ENCODE measurements at places on chromosomes 5 and 9.

- DNase-seq: no peak
These were observed 49.8 kb downstream of the FSTL4 start for GRCh38 chr5:133562554-133562953.

GRCh38 chr9:108423433-108423832 is 432.4 kb downstream of the ACTL7B start:
- DNase-seq: no peak

DNA sequence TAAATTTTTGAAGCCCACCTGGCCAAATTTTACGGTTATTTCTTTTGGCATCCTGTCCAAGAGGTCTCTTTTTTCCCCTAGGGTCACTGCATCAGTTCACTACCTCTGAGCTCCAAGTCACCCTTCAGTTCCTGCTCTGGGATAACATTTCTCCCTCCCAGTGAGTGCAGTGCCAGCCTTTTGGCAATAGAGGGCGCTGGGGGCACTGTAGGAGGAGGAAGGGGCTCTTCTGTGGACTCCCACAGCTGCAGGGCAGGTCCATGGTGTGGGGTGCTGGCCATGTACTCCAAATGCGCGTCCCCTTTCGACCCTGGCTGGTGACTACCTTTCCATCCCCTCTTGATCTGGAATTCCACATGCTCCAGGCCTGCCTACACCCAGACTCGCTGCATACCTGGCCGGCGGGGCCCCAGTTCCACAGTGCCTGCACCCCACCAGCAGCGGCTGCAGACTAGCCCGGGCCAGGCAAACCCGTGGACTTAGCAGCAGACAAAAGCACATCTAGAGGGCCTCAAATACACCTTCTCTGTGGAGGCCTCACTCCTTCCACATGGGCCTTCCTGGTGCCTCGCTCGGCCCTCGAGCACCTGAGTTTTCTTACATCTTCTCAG is 20.3 kb upstream of the NINJ1 start:
- no peak for DNase-seq

DNA sequence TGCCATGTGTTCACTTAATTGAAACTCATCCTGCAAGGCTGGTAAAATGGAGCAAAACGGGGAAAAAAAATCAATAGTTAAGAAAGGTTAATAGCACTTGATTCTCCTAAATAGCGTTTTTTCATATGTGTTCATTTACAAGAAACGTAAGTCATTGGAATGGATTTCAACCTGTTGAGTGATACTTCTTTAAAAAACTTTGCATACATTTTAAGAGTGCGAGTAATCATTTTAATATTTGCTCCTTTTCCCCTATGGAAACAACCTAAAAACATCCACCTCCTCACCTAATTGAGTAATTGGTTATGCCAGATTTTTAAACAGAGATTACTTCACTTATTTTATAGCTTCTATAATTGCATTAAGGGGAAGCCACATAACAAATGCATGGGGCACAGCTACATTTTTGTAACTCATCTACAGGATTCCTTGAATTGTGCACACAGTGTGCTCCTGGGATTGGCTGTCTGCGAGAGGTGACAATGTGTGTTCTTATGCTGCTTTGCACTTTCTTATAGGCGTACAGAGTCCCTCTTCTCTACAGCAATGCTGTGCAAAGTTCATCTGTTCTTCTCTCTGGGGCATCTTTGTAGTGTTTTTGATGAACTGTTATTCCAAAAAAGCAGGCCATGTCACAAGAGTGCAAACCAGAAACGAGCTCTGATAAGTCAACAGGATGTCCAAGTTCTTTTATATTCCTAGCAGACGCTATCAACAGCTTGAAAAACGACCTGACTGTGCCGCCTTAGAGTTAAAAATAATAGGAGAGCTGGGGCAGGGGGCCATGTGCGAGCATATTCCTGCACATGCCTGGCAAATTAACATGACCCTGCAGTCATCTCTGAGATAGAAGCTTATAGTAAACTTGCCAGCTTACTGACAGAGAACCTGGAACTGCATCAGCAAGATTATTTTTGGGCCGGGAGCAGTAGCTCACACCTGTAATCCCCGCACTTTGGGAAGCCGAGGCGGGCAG is 117.9 kb downstream of the GOLPH3 start:
- DNase-seq: no peak

DNA sequence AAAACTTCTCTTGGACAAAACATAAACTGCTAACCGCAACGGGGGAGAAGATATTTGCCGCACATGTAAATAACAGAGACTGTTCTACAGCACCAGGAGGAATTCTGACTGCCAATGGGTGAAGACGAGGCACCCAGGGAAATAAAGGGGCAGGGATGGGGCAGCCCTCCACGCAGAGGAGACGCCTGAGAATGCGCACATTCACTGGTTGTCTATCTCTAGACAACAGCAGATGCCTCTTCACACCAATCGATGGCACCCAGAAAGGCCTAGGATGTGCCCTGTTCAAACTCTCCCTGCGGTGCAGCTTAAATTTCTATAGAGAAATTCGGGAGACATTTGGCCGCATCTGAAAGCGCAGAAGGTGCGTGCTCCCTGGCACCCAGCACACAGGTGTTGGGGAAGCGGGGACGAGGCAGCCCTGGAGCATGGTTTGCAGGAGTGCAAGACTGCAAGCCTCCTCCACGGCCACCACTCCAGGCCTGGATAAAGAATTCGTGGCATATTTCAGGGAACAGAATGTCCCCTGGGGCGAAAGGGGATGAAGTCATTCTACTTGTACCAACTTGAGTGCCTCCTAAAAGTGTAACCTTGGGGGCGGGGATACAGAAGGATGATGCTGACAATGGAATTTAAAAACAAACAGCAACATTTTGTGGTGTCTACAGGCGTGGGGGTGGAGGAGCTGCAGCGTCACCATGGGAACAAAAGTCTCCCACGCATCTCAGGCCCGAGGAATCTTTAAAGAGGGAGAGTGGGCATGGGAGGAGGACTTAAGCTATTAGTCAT is 6.3 kb upstream of the IRX2 start:
- no peak for DNase-seq

DNA sequence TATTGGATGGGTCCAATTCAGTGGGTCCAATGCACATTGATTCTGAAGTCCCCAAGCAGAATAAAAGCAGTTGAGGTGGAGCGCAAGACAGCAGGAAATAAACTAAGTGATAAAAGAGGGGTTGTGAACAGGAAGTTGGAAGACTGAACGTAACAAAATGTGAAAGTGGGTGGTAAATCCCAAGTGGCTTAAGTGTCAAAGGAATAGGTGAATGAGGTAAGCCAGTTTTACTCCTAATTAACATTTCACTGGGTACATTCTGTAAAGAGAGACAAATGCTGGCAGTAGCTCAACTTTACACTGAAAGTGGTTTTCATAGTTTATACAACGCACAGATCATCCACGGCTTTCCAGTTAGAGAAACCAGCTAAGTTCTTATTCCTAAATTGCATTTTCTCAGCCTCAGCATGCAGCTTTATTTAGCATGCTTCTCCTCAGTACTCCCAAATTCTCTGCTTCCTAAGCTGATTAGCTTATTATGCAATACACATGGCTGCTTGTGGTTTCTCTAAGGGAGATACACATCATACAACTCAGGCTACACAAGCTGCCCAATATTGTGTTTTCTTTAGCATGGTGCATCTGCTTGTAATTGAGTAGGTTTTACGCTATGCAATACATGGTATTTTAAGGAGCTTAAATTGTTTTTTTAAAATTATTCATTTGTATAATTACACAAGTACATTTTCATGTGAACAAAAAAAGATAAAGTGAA is 34.2 kb upstream of the HSD17B4 start:
- no peak for DNase-seq

GRCh38 chr5:116632890-116633289 is 58.3 kb upstream of the SEMA6A start:
- DNase-seq: no peak

- no peak for DNase-seq
These were observed 255.1 kb downstream of the MAST4 start for GRCh38 chr5:66851306-66851705.

- no peak for DNase-seq
These were observed 135.3 kb downstream of the YIPF5 start for GRCh38 chr5:144035046-144035740.

- no peak for DNase-seq
These were observed 10.3 kb upstream of the ANKHD1 start for GRCh38 chr5:140391312-140391711.

GRCh38 chr5:173923218-173924095 is 35.3 kb downstream of the CPEB4 start:
- no peak for DNase-seq

- no peak for DNase-seq
These were observed 127.6 kb downstream of the WDR70 start for GRCh38 chr5:37506722-37507121.

DNA sequence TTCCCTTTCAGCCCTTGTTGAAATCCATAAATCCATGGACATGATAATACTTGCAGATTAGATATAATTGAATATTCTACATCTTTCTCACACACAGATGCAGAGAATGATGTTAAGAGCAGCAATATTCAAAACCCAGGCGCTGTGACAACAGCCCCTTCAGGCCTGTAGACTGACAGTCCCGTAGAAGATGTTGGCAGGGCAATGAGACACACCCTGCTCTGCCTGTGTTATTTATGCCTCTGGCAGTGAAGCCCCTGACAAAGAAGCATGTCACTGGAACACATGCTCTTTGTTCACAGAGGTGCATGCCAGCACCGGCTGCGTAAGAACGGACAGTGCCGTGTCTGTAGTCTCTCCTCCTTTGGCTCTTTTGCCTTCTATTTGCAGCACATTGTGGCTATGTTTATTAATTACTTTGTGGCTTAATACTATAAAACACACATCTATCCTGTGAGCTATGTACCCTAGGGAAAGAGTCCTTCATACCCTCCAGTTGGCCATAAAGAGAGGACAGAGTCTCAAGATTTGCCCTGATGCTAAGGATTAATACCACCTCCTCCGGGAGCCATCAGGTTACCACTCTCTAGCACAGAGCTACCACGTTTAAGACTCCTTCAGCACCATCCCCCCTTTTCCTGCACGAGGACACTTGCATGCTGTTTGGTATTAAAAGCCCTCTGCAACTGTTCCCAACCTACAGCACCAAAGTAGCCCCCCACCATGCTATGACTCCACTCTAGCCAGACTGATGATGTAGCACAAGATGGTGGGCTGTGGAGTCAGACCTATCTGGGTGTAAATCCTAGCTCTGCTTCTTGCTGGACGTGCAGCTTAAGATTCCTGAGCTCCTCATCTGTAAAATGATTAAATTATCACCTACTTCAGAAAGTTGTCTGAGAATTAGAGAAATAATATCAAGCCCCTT is 2.0 kb upstream of the ANP32B start:
- no peak for DNase-seq

DNA sequence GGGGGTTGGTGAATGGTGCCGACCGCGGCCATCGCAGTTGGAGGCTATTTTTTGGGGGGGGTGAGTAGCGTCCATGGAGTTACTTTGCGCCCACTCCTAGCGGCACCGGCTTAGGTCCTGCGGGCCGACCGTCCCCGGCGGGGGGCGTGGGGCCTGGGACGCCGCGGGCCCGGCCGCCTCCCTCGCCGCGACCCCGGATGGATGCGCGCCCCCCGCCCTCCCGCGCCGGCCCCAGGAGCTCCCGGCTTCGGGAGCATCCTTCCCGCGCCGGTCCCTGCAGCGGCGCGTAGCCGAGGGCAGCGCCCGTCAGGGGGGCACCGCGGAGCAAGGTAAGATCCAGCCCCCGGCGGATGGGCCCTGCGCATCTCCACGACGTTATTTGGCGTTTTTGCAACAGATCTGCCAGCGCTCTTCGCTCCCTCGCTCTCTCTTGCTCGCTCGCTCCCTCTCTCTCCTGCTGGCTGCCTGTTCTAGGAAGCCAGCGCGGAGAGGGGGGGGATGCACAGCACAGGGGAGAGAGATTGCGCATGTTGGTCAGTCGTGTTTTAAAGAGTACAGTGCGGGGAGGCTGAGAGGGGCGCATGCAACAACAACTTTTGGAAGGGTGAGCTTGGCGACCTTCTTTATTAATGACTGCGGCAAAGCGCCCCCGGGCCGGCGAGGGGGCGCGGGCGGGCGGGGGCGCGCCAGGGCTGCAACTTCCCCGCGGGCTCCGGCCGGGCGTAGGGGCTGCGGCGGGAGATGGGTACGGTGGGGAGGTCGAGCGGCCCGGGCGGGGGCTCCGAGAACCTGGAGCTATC is 413 bp downstream of the JADE2 start:
- DNase-seq: no peak

DNA sequence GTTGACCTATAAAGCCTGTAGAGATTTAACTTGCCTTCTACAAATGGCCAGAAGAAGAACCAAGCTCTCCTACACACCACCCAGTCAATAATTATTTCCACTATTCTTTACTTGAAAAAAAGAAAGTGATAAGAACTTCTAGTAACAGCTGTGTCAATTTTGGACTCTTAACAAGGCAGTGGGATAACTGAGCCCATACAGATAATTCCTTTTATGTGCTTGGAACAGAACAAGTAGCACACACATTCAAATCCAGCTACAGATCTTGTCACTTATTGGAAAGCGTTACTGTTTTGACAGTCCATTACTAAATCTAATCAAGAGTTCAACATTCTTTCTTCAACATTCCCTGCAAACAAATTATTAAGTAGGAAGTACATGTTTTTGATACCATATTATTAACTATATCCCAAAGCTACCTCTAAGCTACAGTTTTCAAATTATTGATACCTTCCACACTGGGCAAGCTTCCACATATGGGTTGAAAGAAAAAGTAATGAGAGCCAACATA is 6.3 kb downstream of the PTGER4 start:
- DNase-seq: no peak

- DNase-seq: no peak
These were observed 17.1 kb downstream of the C6 start for GRCh38 chr5:41196197-41196596.

DNA sequence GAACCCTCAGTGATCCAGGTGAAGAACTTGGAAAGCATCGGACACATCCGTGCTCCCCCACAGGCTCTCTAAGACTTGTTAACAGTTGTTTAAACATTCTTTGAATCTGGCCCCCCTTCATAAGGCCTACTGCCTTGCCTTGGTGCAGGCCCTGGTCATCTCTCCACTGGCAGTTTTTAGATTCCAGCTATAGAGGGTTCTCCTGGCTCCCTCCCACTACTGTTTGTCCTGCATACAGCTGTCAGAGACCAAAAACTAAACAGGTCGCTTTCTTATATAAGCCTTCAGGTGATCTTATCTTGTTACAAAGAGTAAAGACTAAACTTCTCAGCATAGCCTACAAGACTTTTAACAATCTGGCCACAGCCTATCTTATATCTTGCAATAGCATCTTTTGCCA is 32.3 kb downstream of the NRG2 start:
- no peak for DNase-seq

GRCh38 chr5:31753700-31754357 is 114.9 kb downstream of the PDZD2 start:
- no peak for DNase-seq

- DNase-seq: no peak
These were observed 72.7 kb downstream of the GHR start for GRCh38 chr5:42495914-42496313.

Measured in cerebellar nuclear complex (tissue), 1 donor.